ENCODE measurements at places on chromosomes 6 and 20. TPM values are rescaled to one million over a fixed set of nuclear protein-coding genes. Genes with fewer than 3 reads are reported as not detected.

Gene TRIM40
- total RNA-seq, result not detected

GRCh38 chr6:112155886-112156285, 68.5 kb downstream of the FAM229B start:
- DNase-seq, result no peak

- no peak for DNase-seq
Measured at GRCh38 chr6:41049521-41049920, 3.5 kb upstream of the APOBEC2 start.

GRCh38 chr20:17848249-17849048, 120.1 kb downstream of the SNX5 start:
- no peak for DNase-seq

DNA sequence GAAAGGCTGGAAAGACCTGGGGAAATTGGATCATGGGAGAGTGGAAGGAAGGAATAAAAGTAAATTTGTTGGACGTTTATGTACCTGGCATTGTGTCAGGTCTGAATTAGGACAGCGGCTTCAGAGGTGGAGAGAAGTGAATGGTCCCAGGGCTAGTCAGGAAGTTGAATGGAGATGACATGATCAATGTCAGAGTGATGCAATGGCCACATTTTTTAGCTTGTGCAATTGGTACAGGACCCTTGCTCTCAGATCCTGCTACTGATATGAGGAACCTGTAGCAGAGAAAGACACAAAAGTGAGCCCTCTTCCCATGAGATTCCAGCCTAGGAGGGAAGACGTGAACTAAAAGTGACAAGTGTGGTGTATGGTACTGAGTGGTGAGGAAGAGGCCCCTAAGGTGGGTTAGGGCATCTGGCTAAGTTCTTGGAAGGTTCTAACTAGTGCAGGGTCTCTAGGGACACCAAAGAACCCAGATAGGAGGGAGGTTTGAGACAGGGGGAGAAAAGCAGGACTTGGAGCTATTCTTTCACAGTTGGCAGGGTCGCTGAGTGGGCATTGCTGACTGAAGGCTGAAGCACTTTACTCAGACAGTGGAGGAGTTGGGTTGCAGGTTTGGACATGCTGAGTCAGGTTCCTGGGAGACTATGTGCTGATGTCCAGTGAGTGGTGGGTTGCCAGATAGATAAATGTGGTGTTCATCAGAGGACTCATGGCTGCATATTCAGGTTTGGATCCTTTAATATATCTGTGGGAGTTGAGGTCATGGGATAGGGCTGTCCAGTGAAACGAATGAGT, 266.1 kb upstream of the RNF24 start:
- DNase-seq, result no peak

Gene DBNDD2
- 49.2 TPM for total RNA-seq

Data from breast epithelium (tissue), 4 donors.